Natural killer cell (primary cell): ENCODE measurements at places on chromosomes 1 and 21. TPM values are rescaled to one million over a fixed set of nuclear protein-coding genes. Genes with fewer than 3 reads are reported as not detected.

GRCh38 chr1:15883326-15883725, 35.8 kb downstream of the SPEN start:
- no peak for DNase-seq

GRCh38 chr1:235910357-235911299, 43.9 kb upstream of the LYST start:
- DNase-seq, result no peak

Gene AMY2A
- not detected for total RNA-seq

DNA sequence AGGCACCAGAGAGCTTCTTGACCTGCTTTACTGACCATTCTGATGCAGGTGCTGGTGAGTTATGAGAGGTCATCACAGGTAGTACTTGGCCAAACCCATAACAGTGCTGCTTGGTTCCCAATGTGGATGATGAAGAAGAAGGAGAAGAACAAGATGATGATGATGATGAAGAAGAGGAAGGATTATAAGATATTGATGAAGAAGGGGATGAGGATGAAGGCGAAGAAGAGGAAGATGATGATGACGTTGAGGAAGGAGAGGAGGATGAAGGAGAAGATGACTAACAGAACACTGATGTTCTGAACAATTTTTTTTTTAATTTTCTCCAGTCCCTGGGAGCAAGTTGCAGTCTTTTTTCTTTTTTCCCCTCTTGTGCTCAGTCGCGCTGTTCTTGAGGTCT, 23.9 kb upstream of the SLAMF1 start:
- no peak for DNase-seq

DNA sequence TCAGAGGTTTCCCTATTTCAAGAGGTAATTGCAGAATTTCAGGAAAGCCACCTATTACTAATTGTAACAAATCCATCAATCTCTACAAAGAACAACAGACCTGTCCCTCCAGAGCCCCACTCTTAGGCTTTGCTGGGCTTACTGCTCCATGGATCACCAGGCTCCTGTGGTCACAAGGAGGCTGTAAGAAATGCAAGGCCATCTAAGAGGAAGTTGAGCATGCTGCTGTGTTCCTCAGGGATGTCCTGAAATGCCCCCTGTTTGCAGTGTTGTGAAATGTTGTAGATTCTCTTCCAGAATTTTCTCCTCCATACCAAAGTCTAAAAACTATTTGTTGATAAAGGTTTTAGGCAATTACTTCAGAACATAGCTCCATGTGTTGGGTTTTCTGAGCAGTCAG, 24.4 kb upstream of the DUSP23 start:
- DNase-seq, result no peak

- no peak for DNase-seq
Observed at GRCh38 chr1:119225265-119225664, 84.8 kb upstream of the WARS2 start.
